ENCODE measurements at places on chromosomes 3 and 15.

DNA sequence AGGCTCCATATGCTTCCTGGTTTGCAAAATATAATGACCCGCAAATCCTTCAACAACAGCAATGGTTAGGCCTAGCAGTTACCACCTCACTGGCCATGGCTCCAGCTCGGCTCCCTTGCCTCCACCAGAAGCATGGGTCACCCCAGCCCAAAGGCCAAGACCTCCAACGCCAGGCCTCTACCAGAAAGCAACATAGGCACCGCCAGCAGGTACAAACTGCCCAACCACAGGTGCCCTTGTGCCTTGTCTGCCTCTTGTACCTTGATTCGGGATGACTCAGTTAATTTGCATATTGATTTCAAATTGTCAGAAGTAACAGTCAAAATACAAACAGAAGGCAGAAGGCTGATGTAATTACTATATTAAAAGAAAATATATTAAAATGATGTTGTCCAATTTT is 124.7 kb downstream of the IL5RA start:
- DNase-seq = no peak

DNA sequence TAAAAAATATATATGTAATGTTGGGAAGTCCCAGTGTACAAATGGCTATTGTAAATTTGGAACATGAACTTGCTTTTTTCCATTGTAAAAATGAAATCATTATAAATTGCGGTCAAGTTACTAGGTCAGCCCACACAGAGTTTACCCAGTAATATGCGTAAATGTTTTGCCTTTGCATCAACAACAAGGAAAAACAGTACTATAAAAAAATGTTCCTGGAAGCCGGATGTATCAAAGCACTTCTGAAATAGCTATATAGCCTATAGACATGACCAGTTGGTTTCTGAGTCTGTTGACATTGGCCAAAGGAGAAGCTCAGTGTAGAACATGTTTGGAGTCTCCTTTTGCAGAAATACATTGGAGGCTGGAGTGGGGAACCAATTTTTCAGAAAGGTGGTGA is 23.2 kb downstream of the CTNNB1 start:
- DNase-seq = no peak

- DNase-seq = no peak
Observed at GRCh38 chr15:57943171-57943570, 122.3 kb downstream of the ALDH1A2 start.

GRCh38 chr3:32237670-32238452 is 619 bp upstream of the CMTM8 start:
- DNase-seq = no peak

DNA sequence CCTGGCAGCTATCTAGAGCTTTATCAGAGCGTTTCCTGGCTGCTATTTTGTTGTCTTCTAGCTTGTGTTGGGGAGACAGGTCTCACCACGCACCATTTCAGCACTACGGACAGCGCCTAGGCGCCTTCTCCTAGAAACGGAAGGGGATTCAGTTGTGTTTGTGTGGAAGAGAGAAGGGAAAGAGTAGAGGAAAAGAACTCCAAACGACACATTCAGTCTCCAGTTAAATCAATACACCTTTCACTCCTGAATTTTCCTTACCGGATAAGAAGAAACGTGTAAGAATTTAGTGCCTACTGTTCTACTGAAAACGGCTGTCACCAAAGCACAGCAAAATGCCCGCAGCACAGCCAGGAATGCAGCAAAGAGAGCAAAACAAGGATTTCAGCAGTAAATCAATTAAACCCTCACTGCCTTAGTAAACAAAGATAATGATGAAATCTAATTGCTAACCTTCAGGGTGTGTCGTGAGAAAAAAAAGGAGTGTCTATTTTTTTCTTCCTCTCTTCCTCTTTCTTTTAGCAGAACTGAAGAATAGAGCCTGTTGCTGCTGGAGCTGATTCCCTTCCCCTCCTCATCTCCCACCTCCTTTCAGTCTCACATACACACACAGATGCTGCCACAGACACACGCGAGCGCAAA is 412 bp upstream of the CTXN2 start:
- DNase-seq = peak; percentile 10

Data from NCI-H446 (cell line).